Activated CD4-positive, alpha-beta T cell treated with anti-CD3 and anti-CD28 coated beads, Interleukin-2, amount 10 ng/mL, durations not matched to agents 24 days and 14 days (primary cell): ENCODE measurements at places on chromosomes 2 and 18. TPM values are rescaled to one million over a fixed set of nuclear protein-coding genes. Genes with fewer than 3 reads are reported as not detected.
A peak's percentile ranks its signal among the peaks of the same experiment; 100 is the strongest.

PRKAG3 gene
- total RNA-seq = not detected in 2 replicates

TFPI gene
- total RNA-seq = 1.2 and 1.5 TPM in 2 replicates

REL gene
- total RNA-seq = 84.9 and 88.7 TPM in 2 replicates

SPP2 gene
- total RNA-seq = not detected in 2 replicates

AGAP1 gene
- 2.3 and 3.8 TPM in 2 replicates for total RNA-seq

SH2D6 gene
- total RNA-seq = 0.69 and 0.96 TPM in 2 replicates

PRADC1 gene
- total RNA-seq = 14.8 and 15.9 TPM in 2 replicates

CFC1B gene
- not detected in 2 replicates for total RNA-seq

CHPF gene
- 37.8 and 38.3 TPM in 2 replicates for total RNA-seq

DNA sequence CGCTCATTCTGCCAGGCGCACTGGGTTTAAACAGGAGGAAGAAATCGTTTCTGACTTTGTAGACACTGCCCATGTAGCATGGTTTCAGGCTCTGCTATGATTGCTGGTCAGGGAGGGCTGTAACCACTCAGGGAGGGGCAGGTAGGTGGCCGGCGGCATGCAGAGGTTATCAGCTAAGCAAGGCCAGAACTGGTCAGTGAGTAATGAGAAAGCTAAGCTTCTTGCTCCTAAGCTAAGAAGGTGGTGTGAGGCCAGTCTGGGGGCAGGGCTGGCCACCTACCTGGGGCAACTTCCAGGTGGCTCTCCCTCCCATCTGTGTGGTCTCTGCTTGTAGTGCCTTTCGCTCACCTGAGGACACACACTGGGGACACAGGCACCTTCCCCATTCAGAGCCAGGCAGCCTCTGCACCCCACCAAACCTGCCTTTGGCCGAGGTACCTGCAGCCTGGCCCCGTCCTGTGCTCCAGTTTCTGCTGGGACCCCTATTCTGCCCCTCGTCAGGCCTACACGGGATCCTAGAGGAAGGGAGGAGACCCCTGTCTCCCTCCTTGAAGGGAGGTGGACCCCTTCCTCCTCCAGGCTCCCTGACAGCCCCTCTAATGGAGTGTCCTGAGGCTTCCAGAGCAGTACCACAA, 195.9 kb downstream of the SEPTIN10 start:
- H3K4me3 ChIP-seq = no peak overlapping the region
- H3K27me3 ChIP-seq = no peaks in the 10 kb centered on the region
- H3K36me3 ChIP-seq = no peaks in the 10 kb centered on the region
- H3K27ac ChIP-seq = no peak overlapping the region

- H3K27ac ChIP-seq = peak overlapping the region; percentile 97
- DNase-seq = no peak
- peaks cover 31% of the 10 kb centered on the region for H3K4me1 ChIP-seq
- H3K4me3 ChIP-seq = peak overlapping the region; percentile 94
These were observed 520 bp downstream of the GLS start for GRCh38 chr2:190881084-190881597.

- no peaks in the 10 kb centered on the region for H3K36me3 ChIP-seq
- no peak for DNase-seq
- H3K4me1 ChIP-seq = no peaks in the 10 kb centered on the region
- H3K27ac ChIP-seq = no peak overlapping the region
- H3K27me3 ChIP-seq = peaks cover 10% of the 10 kb centered on the region
These were observed 210.6 kb upstream of the AGAP1 start for GRCh38 chr2:235283246-235283645.

GRCh38 chr2:169222665-169223064, 139.7 kb downstream of the LRP2 start:
- no peaks in the 10 kb centered on the region for H3K4me1 ChIP-seq
- no peaks in the 10 kb centered on the region for H3K36me3 ChIP-seq
- no peak for DNase-seq

GRCh38 chr18:11533942-11534496, 75.4 kb upstream of the SLC35G4 start:
- H3K27ac ChIP-seq = no peak overlapping the region
- no peaks in the 10 kb centered on the region for H3K27me3 ChIP-seq
- H3K4me1 ChIP-seq = no peaks in the 10 kb centered on the region
- H3K36me3 ChIP-seq = no peaks in the 10 kb centered on the region
- H3K4me3 ChIP-seq = no peak overlapping the region

- no peak for DNase-seq
- no peaks in the 10 kb centered on the region for H3K27me3 ChIP-seq
- H3K27ac ChIP-seq = no peak overlapping the region
- H3K4me1 ChIP-seq = peaks cover 2% of the 10 kb centered on the region
These were observed 93.0 kb upstream of the TTC27 start for GRCh38 chr2:32534831-32535230.

GRCh38 chr2:113979191-113980128, 89.6 kb downstream of the ACTR3 start:
- no peaks in the 10 kb centered on the region for H3K27me3 ChIP-seq
- H3K36me3 ChIP-seq = peaks cover 18% of the 10 kb centered on the region
- H3K4me3 ChIP-seq = no peak overlapping the region
- H3K27ac ChIP-seq = no peak overlapping the region

GRCh38 chr2:8076448-8077342, 605.2 kb upstream of the ID2 start:
- peaks cover 20% of the 10 kb centered on the region for H3K4me1 ChIP-seq
- H3K36me3 ChIP-seq = peaks cover 17% of the 10 kb centered on the region
- DNase-seq = peak; percentile 64
- peak overlapping the region; percentile 16 for H3K4me3 ChIP-seq
- H3K27ac ChIP-seq = peak overlapping the region; percentile 36

- peaks cover 17% of the 10 kb centered on the region for H3K4me1 ChIP-seq
- peaks cover 10% of the 10 kb centered on the region for H3K27me3 ChIP-seq
These were observed 1.2 kb upstream of the IMPA2 start for GRCh38 chr18:11980163-11980493.

DNA sequence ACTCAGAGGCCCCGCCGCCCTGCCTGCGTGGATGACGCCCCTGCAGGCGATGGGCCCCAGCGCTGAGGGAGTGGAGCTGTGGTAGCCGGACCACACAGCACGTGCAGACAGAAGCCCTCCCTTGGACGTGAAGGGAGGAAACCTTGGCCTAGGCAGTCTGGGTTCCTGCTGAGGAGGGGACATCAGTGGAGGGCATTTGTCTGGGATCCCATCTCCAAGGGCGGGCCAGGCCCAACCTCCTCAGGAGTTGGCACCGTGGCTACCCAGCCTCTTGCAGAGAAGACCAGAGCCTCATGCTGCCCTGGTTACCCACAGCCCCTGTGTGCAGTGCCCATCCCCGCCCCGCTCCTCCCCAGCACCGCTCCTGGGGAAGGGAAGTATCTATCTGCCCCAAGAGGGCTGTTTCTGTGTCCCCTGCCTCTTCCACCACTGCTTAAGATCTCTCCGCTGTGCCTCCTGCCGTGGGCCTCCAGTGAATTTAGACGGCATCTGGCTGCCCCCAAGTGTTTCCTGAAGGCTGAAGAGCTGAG, 241.8 kb downstream of the KLHL29 start:
- DNase-seq = no peak
- H3K27ac ChIP-seq = no peak overlapping the region
- H3K36me3 ChIP-seq = no peaks in the 10 kb centered on the region
- H3K27me3 ChIP-seq = no peaks in the 10 kb centered on the region
- H3K4me3 ChIP-seq = no peak overlapping the region

DNA sequence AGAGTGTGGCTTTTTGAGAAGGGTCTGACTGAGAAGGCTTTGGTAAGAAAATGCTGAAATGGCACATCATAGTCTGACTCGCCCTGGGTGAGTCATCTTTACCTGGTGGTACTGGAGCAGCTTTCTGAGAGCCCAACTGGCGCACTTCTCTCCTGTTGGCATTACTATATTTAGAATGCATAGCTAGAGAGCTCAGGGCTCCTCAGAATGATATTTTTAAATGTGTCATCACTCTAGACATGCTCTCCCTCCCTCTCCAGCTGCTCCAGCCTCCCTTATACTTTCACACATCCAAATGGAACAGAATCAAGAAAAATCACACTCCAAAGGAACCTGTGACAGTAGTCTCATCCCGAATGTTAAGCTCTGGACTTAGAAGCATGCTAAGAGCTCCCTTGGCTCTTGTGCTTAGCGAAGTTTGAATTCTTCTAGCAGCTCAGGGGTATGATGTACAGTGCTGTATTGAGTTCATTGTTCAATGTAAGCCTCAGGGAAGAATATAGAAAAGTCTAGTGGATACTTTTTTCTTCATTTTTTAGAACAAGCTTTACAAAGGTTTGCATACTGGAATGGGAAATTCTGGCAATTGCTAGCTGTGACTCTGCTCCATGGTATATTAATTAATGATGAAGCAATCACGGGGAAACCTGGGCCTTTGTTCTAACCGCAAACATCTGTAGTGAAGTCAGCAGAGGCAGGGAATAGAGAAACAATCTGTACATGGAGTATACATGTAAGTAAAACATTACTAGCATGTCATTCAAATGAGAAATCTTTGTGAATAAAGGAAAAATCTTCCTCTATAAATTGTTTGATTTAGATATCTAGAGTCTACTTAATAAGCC, 751.2 kb upstream of the NRXN1 start:
- H3K27ac ChIP-seq = no peak overlapping the region
- H3K4me1 ChIP-seq = no peaks in the 10 kb centered on the region
- H3K27me3 ChIP-seq = no peaks in the 10 kb centered on the region

DNA sequence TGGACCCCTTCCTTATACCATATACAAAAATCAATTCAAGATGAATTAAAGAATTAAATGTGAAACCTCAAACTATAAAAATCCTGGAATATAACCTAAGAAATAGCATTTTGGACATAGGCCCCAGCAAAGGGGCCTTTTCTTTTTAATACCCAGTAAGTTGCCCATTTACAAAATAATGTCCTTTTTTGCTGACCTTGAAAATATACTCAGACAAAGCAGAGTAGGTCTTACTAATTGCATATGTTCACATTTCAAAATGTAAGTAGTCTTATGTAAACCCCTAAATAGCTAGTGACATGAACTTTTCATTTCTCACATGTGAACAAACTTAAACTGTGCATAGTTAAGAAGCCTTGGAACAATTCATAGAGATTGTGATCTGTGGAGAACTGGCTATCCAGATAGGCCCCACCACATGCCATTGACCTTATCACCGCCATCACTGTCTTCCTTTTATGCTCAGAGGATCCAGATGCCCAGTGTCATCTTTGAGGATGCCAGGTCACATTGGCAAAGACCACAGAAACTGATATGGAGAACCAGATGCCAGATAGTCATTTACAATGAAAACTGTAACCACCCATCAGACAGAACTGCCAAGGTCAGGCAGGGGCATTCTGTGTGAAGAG, 282.4 kb upstream of the RAB12 start:
- no peak overlapping the region for H3K27ac ChIP-seq
- no peaks in the 10 kb centered on the region for H3K4me1 ChIP-seq
- H3K27me3 ChIP-seq = no peaks in the 10 kb centered on the region

DNA sequence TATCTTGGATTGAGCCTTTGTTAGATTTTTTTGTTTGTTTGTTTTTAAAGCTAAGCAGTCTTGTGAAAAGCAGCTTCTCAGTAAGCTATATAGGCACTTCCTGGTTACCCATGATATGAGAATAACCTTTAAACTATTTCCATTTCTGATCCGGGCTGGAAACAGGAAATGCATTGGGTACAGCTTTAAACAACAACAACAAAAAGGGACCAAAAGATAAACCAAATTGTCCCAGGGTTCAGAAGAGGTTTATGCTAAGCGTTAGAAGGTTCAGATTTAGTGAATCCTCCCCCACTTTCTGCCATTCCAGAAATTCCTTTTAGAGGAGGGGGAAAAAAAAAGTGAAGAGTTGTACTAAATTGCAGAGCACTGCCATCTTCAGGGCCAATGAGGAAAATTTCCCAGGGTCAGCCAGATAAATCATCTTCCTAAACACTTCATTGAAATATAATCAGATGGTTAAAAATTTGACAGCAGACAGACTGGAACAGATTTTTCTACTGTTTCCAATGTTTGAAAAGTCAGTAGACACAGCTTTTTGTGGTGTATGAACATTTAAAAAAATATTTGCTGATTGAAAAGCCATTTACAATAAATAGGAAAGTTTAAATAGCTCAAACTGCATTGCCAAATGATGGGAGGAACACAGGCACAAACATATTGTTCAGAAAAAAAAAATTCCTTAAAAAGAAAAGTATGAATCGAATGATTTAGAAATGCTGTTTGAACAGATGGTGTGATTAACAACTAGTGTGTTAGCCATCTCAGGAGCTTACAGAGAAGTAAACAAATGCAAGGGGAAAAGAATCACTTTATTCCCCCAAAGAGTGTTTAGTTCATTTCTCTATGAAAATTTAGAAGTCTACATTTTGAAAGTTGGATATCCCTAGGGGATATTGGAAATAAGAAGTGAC, 189.9 kb upstream of the TANK start:
- H3K27me3 ChIP-seq = peaks cover 21% of the 10 kb centered on the region
- H3K4me3 ChIP-seq = no peak overlapping the region
- no peaks in the 10 kb centered on the region for H3K4me1 ChIP-seq
- DNase-seq = no peak
- H3K27ac ChIP-seq = no peak overlapping the region

GRCh38 chr2:44962176-44962695, 20.7 kb downstream of the SIX3 start:
- no peak for DNase-seq
- no peak overlapping the region for H3K4me3 ChIP-seq
- H3K4me1 ChIP-seq = no peaks in the 10 kb centered on the region
- peaks cover 25% of the 10 kb centered on the region for H3K27me3 ChIP-seq
- H3K36me3 ChIP-seq = no peaks in the 10 kb centered on the region

DNA sequence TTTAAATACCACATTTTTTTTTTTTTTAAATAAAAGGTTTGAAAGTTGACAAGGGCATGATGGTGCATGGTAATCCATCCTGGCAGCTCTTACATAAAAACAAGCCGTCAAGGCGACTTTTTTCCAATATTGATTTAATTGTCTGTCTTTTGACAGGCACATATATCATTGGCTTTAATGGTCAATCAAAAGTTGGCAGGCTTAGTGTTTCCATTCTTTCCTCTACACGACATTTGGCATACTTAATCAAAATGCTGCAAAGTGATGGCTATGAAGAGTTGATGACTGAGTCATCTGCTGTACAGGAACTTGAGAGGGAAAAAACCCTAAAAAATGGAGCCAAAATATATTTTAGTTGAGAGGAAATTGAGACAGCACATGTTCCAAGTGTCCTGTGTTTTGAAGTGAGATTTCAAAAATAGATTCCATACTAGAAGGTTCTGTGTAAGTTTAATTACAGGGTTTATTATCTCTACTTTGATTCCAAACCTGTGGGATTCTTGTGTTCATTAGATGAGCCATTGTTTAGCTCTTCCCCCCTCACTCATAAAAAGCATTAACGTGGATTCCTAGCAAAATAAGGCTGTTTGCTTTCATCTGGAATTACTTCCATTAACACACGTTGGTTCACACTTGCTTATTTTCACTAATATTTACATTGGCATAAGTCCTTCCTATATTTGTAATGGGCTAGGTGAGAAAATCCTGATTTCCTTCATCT, 3.2 kb downstream of the TSHZ1 start:
- H3K27ac ChIP-seq = no peak overlapping the region
- H3K27me3 ChIP-seq = no peaks in the 10 kb centered on the region
- no peak overlapping the region for H3K4me3 ChIP-seq
- DNase-seq = no peak

GRCh38 chr2:241598487-241598886, 38.5 kb downstream of the THAP4 start:
- no peak for DNase-seq
- H3K27ac ChIP-seq = no peak overlapping the region

- H3K27me3 ChIP-seq = no peaks in the 10 kb centered on the region
- H3K36me3 ChIP-seq = no peaks in the 10 kb centered on the region
- no peak overlapping the region for H3K4me3 ChIP-seq
These were observed 567.2 kb downstream of the TMX3 start for GRCh38 chr18:68147728-68148127.

GRCh38 chr2:48448274-48449061, 81.5 kb upstream of the STON1 start:
- peaks cover 41% of the 10 kb centered on the region for H3K4me1 ChIP-seq
- DNase-seq = peak; percentile 73
- H3K36me3 ChIP-seq = peaks cover 16% of the 10 kb centered on the region

GRCh38 chr2:39920307-39920801, 141.3 kb upstream of the THUMPD2 start:
- H3K4me1 ChIP-seq = peaks cover 62% of the 10 kb centered on the region
- DNase-seq = peak; percentile 73
- H3K27ac ChIP-seq = peak overlapping the region; percentile 90
- no peaks in the 10 kb centered on the region for H3K27me3 ChIP-seq
- H3K36me3 ChIP-seq = peaks cover 20% of the 10 kb centered on the region
